ENCODE measurements at places on chromosomes 7 and 10. TPM values are rescaled to one million over a fixed set of nuclear protein-coding genes. Genes with fewer than 3 reads are reported as not detected.

Gene CYP2E1
- total RNA-seq = 12.3 TPM

Gene HOXA7
- total RNA-seq = not detected

Gene ARHGAP21
- total RNA-seq = 399 TPM

Gene ABCA13
- total RNA-seq = not detected

Gene POU6F2
- 21.1 TPM for total RNA-seq

Gene PDZD7
- 26.1 TPM for total RNA-seq

Gene TMEM72
- total RNA-seq = not detected

Gene SRI
- 187 TPM for total RNA-seq

Gene PLAU
- total RNA-seq = 2.3 TPM

Gene TACC2
- 39.4 TPM for total RNA-seq

Gene HOXA9
- total RNA-seq = not detected

Gene ZNF425
- total RNA-seq = 5.9 TPM
